ENCODE measurements at places on chromosomes 2 and 18.

- peak; percentile 65 for DNase-seq
Observed at GRCh38 chr2:170930131-170930990, 1.3 kb downstream of the GORASP2 start.

DNA sequence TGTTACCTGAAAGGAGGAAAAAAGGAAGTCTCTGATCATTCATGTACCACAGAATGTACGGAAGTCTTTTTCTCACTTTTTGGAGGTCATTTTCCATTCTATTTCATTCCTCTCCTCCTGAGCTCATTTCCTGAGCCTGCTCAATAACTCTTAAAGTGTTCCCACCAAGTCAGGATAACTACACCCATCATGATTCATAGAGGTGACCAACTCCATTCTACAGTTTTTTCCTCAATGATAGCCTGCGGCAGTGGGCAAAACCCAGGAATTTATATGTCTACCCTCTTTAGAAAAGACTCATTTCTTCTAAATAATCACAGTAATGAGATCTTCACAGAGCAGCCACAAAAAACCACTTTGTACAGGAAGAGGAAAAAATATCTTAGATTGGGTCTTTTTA lies 372.5 kb downstream of the RBM43 start:
- DNase-seq: no peak

DNA sequence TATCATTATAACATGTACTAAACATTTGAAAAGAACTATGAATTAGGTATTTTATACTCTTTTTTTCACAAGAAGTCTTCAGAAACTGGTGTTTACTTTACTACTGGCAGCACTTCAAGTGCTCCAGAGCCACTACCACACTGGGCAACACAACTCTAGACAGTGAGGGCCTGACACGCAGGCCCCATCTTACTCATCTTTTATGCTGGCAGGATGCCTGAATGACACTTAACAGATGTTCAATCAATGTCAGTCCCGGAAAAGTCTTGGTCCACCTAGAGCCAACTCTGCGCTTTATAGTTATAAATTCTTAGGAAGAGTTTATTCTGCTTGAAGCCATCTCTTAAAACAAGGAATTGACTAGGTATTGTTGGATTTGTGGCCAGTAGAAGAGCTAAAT lies 8.7 kb upstream of the WIPF1 start:
- peak; percentile 55 for DNase-seq

DNA sequence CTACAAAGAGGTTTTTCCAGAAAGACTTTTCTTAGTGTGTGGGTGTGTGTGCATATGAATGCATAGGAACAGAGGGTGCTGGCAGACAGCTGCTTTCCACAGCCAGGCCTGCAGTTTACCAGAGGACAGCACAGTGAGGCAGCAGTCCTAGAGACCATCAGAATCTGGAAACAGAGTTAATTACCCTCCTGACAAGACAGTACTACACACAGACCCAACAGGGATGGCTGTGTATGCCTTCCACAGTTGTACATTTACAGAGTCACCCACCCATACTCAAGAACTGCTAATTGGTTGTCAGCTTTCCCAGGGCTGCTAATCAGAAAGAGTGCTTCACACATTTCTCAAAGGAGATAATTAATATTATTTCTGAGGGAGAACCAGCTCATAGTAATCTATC lies 104.7 kb downstream of the FEZ2 start:
- no peak for DNase-seq

- DNase-seq: peak; percentile 11
Observed at GRCh38 chr2:206983161-206983859, 44.0 kb downstream of the CPO start.

DNA sequence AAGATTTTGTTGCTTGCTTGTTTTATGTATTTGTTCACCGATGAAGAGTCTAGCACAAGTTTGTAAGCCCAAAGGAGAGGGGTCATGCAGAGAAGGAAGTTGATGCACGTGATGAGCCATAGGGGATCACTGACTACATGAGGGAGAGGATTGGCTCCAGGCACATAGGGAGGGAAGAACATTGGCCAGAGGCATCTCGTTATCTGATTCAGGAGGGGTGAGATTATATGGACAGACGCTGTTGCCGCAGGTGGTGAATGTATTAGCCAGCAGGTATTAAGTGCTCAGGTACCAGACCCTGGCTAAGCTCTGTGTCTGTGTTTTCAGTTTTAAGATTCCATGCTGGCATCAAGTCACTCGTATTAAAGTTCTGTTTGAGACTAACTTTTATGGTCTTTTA lies 91.8 kb upstream of the CHST9 start:
- no peak for DNase-seq

- no peak for DNase-seq
Observed at GRCh38 chr2:205128726-205129125, 553.6 kb upstream of the NRP2 start.

DNA sequence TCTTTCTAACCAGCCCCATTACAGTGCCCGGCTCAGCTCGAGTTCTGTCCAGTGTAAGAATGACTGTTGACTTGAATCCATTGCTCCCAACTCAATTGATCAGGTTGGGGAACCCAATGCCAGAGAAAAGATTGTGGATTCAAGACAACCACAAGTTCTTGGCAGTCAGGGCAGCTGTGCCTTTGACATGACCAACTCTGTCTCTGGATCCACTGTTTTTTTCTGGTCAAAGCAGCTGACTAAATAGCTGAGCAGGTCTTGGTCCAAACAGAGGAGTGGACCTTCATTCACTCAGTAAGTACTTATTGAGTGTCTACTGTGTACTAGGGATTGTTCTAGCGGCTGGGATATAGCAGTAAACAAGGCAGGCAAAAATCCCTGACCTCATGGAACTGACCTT lies 6.3 kb upstream of the ATOH8 start:
- no peak for DNase-seq

DNA sequence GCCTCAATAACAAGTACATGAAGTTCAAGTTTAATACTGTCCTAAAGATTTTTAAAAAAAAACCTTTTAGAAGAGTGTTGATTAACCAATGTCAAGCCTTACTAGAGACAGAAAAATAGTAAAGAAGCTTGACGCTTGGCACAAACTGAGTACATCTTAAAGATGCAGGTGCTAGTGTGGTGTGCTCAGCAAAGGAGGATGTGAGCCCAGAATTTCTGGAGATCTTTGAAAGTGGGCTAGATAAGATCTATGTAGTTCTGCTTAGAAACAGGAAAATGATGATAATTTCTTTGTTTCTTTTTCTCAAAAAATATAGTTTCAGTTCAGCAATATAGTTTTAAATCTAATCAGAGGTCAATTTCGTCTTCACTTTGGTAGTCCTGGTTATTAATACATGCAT lies 118.3 kb upstream of the KLHL14 start:
- no peak for DNase-seq

GRCh38 chr18:57475903-57476302 lies 40.7 kb downstream of the ONECUT2 start:
- no peak for DNase-seq

- peak; percentile 98 for DNase-seq
Observed at GRCh38 chr2:70142590-70143313, 48.1 kb downstream of the C2orf42 start.

GRCh38 chr2:65992198-65992554 lies 442.7 kb upstream of the MEIS1 start:
- no peak for DNase-seq

- no peak for DNase-seq
Observed at GRCh38 chr2:97845818-97846217, 132.4 kb downstream of the ZAP70 start.

DNA sequence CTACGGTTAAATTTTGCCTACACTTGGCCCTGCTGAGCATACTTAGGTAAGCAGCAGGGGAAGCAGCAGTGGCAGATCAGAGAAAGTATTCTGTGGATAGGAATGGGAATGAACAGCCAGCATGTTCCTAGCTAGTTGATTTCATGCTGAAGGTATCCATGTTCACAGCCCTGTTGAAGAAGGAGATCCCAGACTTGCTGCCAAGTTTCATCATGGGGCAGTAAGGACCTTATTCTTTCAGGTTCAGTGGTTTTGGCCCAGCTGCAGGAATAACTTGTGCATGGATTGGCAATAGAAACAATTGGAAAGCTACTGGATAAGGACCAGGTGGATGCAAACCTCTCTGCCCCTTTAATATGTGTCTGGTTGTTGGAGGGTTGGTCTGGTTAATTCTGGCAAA lies 98.2 kb upstream of the TMEM178A start:
- no peak for DNase-seq

- DNase-seq: peak; percentile 88
Observed at GRCh38 chr2:237304763-237305514, 109.0 kb downstream of the COL6A3 start.

DNA sequence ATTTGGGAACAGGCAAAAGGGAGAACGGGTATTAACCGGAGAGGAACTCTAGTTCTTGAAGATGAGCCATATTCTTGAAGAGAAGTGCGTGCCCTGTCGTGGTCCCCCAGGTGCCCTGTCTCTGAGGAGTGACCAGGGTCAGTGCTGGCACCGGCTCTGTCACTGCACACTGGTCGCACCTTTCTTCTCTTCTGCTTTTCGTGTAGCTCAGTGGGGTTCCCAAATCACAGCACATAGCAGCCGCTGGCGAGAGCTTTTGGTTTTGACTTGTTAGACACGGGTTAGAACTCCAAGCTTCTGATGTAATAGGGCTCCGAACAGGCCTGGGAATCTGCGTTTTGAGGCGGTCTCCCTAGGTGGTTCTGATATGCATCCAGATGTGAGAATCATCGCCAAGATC lies 18.4 kb upstream of the LRRTM1 start:
- DNase-seq: no peak

DNA sequence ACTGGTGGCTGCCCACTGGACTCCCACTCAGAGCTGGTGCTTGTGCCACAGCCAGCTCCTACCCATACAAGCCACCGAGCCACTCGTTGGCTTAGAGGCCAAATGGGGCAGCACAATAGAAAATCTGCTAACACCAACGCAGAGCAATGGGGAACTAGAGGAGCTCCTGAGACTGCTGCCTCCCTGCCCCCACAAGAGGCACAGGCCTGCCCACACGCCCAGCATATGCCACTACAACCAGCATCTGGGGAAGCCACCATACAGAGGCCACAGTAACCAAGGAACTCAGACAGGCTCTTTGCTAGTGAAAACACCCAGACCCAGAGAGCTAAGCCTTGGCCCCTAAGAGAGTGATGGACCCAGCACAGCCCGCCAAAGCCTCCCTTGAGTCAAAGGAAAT lies 231.2 kb upstream of the RAB6C start:
- DNase-seq: no peak

- DNase-seq: no peak
Observed at GRCh38 chr2:44548221-44549098, 186.7 kb downstream of the CAMKMT start.

GRCh38 chr2:85768713-85769112 lies 14.9 kb downstream of the ATOH8 start:
- no peak for DNase-seq

DNA sequence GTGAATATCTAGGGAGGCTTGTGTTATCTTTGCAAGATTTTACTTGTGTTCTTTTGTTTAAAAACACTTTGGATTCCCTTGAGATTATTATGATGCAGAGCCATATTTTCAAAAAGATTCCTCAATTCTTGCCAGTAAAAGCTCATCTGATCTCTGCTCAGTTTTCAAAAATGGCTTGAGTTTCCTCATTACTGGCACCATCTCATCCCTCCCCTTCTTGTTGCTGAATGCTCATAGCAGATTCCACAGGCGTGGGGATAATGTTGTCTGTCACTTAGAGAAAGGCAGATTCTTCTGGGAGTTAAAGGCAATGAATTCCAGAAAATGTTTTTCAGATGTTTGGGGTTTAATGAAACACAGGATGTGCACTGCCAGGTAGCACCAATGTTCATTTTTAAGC lies 170.4 kb upstream of the TANK start:
- no peak for DNase-seq

- DNase-seq: no peak
Observed at GRCh38 chr18:62607302-62607701, 84.5 kb downstream of the ZCCHC2 start.

- DNase-seq: peak; percentile 40
Observed at GRCh38 chr18:903701-904100, 970 bp upstream of the ADCYAP1 start.

- DNase-seq: no peak
Observed at GRCh38 chr2:77085561-77085960, 436.6 kb downstream of the LRRTM4 start.

GRCh38 chr18:2827061-2827460 lies 19.7 kb upstream of the EMILIN2 start:
- DNase-seq: no peak

Measured in kidney glomerular epithelial cell (primary cell).